ENCODE measurements at places on chromosomes 7 and 10.
A peak's percentile ranks its signal among the peaks of the same experiment; 100 is the strongest.

DNA sequence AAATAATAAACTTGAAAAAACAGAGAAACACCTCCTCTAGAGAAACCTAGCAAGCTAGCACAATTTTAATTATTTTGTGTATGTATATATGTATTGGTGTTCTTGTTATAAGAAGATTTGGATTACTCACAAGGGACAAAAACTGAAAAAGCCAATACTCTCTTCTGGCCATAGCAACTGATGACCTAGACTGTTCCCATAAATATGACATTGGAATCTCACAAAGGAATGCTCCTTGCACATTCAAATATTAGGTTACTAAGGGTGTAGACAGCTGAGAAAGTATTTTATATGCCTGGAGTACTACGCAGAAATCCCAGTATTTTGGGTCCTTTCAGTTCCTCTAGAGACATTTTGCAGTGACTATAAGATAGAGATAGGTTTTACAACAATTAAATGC, 279.4 kb downstream of the FZD1 start:
- no peak for DNase-seq

- DNase-seq: peak; percentile 93
Measured at GRCh38 chr10:14407567-14407966, 76.8 kb upstream of the FRMD4A start.

- DNase-seq: no peak
Measured at GRCh38 chr7:28698840-28699239, 259.3 kb downstream of the TRIL start.

DNA sequence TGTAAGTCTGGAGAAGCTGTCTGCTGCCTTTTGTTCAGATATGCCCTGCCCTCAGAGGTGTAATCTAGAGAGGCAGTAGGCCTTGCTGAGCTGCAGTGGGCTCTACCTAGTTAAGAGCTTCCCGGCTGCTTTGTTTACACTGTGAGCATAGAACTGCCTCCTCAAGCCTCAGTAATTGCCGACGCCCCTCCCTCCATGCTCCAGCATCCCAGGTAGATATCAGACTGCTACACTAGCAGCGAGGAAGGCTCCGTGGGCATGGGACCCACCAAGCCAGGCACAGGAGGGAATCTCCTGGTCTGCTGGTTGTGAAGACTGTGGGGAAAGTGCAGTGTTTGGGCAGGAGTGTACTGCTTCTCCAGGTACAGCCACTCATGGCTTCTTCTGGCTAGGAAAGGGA, 26.4 kb upstream of the CXCL12 start:
- peak; percentile 19 for DNase-seq

DNA sequence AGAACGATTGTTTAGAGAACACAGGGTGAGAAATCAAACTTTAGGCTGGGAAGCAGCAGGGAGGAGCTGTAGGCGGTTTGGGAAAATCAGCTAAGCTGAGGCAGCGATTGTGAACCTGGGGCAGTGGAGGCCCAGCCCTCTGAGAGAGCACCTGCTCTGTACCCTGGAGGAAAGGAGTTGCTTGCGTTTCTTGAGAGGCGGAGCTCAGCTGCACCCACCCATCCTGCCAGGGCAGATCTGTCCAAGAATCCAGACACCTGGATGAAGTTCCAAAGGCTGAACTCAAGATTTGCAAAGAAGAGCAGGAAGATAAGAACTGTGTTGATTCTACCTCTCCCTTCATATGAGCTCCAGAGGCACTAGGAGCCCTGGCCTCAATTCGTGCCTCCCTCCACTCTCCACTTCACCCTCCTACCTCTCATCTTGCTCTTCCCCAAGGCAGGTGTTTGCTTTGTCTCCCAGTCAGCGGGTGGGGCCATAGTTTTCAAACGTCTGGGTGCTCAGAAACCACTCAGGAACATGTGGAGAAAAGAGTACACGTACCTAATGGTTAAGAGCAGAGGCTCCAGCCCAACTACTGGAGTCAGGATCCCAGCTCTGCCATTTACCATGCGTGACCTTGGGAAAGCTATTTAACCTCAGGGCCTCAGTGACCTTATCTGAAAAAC, 21.5 kb upstream of the TMEM213 start:
- DNase-seq: no peak

GRCh38 chr7:97859606-97860204, 12.5 kb downstream of the ASNS start:
- DNase-seq: no peak

Measured in islet precursor cell (in vitro differentiated cells).